A549 treated with DMSO at 1 μM for 4 hours (cell line): ENCODE measurements at places on chromosomes 7 and 10. TPM values are rescaled to one million over a fixed set of nuclear protein-coding genes. Genes with fewer than 3 reads are reported as not detected.

The EBF3 gene
- total RNA-seq = 0.09 to 0.28 TPM (median 0.21 TPM) in 5 replicates

The GLI3 gene
- total RNA-seq = 0.19 to 0.40 TPM (median 0.31 TPM) in 5 replicates

The ZNF438 gene
- 1.6 to 2.0 TPM (median 2.0 TPM) in 5 replicates for total RNA-seq

The ABCB1 gene
- total RNA-seq = 0.05 to 0.50 TPM (median 0.13 TPM) in 4 of 5 replicates, not detected in the other

The CCDC3 gene
- 0.91 to 1.2 TPM (median 0.95 TPM) in 5 replicates for total RNA-seq
